Activated CD4-positive, alpha-beta memory T cell treated with anti-CD3 and anti-CD28 coated beads for 36 hours (primary cell): ENCODE measurements at places on chromosomes 11 and 22.
A peak's percentile ranks its signal among the peaks of the same experiment; 100 is the strongest.

GRCh38 chr11:113806406-113806805 lies 26.8 kb downstream of the CLDN25 start:
- DNase-seq, result no peak

DNA sequence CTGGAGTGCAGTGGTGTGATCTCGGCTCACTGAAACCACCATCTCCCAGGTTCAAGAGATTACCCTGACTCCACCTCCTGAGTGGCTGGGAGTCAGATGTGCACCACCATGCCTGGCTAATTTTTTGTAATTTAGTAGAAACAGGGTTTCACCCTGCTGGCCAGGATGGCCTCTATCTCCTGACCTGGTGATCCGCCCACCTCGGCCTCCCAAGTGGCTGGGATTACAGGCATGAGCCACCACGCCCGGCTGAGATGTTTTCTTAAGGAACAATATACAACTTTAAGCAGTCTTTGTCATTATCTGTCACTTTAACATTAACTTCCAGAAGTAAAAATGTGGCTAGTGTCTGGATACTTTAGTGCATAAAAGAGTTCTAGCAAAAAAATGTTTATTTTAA lies 272.6 kb upstream of the FAT3 start:
- no peak for DNase-seq

- DNase-seq, result peak; percentile 36
Measured at GRCh38 chr11:86174101-86175046, 70.2 kb upstream of the EED start.

DNA sequence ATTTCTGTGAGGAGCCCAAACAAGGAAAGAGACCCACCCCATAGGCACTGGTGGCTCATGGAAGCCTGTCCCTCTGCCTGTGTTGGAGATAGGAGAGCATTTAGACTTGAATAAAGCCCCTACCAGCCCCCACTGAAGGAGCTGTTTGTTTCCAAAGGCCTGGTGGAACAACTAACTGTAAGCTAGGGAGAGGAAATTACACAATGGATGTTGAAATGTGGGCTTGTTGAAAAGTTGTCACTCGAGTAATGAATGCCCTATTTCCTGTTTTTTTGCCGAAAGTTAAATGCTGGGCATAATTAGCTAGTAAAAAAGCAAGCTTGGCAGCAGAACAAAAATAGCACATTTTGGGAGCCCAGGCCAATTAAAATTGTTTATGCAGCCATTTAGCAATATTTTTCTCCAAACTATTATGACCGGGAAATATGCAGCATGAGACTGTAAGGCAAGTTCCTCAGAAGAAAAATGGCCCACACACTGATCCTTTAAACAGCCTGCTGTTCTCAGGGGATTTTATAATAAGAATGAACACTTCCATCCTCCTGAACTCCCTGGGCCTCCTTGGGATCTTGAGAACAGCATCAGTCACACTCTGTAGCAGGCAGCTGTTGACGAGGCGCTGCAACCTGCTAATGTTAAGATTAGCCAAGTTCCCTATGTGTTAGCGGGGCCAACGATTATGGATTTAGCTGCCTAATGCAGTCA lies 38.6 kb upstream of the LMO2 start:
- DNase-seq, result no peak

GRCh38 chr22:19042285-19043120 lies 79.7 kb downstream of the DGCR2 start:
- no peak for DNase-seq

GRCh38 chr22:39251762-39252460 lies 7.1 kb upstream of the PDGFB start:
- DNase-seq, result no peak

- DNase-seq, result no peak
Measured at GRCh38 chr22:29979777-29980321, 96.9 kb downstream of the MTMR3 start.

DNA sequence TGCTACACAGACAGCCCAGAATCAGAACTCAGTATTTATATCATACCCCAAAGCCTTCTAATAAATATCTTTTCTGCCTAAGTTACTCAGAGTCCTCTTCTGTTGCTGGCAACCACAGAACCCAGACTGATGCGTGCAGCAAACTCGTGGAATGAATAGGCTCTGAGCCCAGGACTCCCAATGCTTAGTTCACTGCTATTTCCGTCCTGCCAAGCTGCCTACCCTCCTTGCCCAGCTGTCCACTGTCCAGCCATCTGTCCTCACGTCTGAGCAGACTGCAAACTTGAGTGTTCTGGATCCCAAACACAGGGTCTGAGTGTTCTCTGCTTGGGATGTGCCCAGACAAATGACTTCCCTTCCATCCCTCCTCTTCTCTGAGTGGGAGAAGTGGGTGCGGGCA lies 19.4 kb downstream of the PTPN5 start:
- DNase-seq, result no peak

DNA sequence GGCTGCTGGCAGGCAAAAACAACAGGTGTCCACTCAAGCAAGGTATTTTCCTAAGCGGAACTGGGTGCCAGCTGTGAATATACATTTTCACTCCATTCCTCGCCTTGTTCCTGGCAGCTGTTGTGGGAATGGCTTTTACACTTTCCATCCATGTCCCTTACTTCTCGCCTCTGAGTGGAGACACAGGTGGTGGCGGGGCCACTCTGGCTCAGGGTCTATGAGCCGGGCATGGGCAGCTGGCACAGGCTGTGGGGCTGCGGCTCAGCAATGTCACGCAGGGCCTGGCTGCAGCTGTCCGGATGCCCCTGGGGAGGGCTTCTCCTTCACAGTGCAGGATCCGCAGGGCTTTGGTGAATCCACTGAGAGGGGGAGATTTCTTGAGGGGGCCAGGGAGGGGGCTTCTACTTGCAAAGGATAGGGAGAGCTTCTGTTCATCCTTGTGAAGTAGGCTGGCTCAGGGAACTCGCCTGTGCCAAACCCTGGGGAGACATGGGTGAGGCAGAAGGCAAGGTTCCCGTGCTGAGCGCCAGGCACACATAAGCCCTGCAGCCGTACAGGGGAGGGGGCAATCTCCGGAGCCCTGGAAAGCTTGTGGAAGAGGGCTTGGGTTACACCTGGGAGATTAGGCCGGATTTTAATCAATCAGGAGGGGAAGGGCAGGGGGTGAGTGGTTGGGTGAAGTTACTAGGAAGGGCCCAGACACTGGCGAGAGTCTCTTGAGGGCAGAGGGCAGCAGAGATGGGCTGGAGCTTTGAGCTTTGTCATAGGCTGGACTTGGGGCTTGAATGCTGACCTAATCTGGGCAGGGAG lies 45.7 kb downstream of the KCNQ1OT1 start:
- no peak for DNase-seq

GRCh38 chr11:6682591-6682935 lies 577 bp downstream of the MRPL17 start:
- DNase-seq, result no peak

DNA sequence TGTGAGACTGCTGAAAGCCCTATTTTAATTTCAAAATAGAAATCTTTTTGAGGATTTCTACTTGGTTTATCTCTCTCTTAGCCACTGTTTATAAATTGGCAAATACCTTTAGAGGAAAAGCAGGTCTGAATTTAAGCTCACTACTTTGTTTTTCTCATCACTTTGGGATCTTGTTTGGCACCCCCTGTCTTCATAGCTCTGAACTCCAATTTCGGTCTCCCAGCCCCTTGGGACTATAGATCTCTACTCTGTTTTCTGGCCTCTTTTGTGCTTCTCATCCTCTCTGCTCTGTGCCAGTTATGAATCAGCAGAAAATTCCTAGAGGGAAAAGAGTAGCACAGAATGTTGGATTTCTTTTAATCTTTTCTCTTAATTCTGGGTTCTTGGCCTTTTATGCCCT lies 118.3 kb downstream of the CYP2R1 start:
- peak; percentile 16 for DNase-seq

DNA sequence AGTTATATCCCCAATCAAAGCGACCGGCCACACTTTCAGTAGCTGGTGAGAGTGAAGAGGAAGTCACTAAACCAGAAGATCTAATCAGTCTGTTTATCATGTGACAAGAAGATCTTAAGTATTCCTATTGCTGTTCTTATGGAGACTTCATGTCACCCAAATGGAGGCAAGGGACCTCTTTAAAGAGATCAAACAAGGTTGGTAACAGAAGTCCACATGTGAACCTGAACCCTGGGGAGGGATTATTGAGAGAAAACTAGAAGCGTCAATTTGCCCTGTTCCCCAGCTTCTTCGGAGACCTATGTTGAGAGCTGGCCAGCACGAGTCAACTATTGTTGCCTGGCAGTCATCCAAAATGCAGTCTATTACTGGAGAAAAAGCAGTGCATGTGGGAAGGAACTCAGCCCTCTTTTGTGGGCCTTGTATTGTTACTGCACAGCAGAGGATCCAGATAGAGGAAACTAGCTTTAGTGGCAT lies 76.9 kb upstream of the CTSC start:
- peak; percentile 31 for DNase-seq

DNA sequence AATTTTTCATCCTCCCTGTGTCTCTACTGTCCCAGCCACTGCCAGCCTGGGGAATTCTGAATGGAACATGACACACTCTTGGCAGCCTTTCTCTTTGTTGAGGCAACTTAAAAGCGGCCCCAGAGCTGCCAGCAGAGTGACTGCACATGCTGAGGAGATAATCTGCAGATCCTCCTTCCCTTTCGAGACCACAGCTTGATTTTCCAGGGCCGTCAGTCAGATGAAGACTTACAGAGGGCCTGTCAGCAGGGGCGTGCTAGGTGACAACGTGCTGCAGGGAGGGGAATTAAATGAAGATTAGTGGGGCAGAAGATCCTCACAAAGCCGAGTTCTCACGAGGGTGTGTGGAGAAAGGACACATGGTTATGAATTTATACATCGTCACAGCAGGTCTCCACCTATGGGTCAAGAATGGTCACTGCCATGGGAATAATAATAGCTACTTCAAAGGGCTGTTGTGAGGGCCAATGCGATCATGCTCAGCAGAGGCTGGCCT lies 193.5 kb upstream of the PITPNB start:
- no peak for DNase-seq

DNA sequence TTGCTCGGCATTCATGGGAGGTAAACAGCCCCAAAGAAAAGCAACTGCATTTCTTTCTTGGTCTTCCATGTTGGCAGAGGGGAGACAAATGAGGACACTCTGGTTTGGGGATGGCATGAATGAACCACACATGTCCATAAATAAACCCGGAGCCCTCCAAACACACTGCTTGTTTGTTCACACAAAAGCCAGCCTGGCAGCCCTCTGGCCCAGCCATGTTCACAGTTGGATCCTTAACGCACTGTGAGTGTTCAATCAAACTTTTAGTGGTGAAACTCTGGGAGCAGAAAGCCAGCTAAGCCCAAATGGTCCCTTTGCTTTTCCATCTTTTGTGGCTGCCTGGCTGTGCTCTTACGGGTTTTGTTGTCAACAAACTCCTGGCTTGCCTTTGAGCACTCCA lies 336.8 kb downstream of the CADM1 start:
- DNase-seq, result no peak

- DNase-seq, result no peak
Measured at GRCh38 chr11:99571094-99571493, 550.3 kb downstream of the CNTN5 start.

DNA sequence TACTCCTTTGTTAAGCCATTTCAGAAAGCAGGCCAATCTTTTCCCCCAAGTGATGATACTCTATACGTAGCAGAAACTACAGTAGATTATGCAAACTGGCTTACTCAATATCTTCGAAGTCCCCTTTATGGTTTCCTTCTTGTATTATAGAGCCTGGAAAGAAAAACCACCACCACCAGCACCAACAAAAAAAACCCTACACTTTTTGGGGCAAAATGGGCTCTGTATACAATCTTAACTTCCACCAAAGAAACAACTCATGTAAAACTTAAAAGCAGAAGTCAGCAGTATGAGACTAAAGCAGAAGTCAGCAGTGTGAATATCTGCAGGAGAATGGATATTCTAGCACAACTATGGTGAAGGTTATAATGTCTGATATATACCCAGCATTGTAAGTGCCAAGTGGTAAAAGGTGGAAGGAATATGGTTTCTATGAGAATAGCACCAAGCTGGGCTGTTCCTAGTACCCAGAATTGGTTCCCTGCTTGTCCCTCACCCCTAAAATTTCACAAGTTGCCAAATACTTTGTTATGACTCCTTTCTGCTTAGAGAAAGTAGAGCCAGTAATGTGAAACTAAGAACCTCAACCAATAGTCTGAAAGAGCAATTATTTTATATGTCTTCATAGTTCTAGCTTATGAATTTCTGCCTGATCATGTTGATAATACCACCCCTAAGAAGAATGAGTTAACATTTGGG lies 252.1 kb downstream of the SBF2 start:
- DNase-seq, result no peak

GRCh38 chr22:50247748-50248147 lies 2.9 kb upstream of the TUBGCP6 start:
- peak; percentile 77 for DNase-seq

GRCh38 chr11:10551845-10552352 lies 10.9 kb upstream of the RNF141 start:
- DNase-seq, result no peak

DNA sequence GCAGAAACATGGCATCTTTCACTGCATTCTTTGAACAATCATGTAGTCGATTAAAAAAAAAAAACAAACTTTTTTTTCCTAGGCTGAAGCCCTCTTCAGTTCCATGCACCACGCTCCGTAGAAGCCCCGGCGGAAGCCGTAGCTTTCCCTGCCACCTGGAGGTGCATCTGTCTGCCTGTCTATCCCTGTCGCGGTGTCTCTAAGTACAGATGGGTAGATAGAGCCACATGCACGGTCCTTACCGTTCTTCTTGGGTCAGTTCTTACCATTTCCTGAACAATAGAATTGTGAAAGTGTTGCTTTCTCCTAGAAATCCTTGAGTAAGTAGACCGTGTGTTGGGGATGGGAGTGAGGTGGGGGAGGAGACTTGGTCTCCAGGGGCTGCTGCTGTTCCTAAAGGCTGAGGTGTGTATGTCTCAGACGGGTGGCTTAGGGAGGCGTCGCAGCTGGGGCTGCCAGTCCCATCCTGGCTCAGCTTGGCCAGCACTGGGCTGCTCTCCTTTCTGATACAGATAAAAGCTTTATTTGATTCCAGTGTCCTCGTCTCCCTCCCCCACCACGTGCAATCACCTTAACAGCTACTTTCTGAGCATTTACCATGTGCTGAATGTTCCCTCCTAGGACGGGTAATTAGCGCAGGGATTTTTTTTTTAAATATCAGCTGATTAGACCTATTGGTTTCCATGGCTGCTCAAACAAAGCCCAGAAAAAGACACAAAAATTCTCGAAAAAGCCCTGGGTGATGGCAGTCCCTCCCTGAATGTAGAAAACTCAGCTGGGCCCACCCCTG lies 46.8 kb downstream of the MACROD1 start:
- DNase-seq, result no peak

- no peak for DNase-seq
Measured at GRCh38 chr11:118868659-118869058, 15.0 kb upstream of the CXCR5 start.

DNA sequence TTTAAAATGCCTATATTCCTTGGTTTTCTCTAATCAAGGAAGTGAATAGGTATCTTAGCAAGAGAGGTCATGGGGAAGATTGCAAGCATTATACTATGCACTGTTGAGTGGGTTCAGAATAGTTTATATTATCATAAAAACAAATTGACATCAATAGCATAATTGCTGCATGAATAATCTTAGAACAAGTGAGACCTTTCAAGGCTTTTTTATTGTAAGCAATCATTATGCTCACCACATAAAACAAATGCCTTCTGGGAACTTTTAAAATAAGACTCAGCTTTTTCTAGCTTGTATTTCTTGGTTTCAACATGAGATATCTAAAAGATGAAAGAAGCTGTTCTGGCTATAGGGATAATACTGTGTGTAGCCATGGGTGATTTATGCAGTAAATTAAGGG lies 135.6 kb upstream of the ZC3H12C start:
- no peak for DNase-seq

GRCh38 chr11:118876286-118876685 lies 7.4 kb upstream of the CXCR5 start:
- no peak for DNase-seq
